ENCODE measurements at places on chromosomes 7 and 10.

DNA sequence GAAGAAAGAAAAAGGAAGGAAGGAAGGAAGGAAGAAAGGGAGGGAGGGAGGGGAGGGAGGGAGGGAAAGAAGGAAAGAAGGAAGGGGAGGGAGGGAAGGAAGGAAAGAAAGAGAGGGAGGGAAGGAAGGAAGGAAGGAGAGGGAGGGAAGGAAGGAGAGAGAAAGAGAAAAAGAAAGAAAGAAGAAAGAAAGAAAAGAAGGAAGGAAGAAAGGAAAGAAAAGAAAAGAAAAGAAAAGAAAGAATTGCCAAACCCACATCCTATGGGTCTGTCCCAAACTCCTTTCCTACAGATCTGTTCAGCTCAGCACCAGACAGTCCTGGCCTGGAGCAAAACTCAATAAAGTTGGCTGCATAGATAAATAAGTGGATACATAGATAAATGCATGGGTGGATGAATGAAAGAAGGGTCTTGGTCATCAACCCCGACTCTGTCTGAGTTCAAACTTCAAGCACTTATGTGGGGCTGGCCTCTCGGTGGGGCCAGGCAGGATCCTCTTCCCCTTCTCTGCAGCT, 17.2 kb upstream of the TLX1 start:
- no peak for DNase-seq

GRCh38 chr7:36747280-36748016, 23.2 kb upstream of the AOAH start:
- DNase-seq, result no peak

DNA sequence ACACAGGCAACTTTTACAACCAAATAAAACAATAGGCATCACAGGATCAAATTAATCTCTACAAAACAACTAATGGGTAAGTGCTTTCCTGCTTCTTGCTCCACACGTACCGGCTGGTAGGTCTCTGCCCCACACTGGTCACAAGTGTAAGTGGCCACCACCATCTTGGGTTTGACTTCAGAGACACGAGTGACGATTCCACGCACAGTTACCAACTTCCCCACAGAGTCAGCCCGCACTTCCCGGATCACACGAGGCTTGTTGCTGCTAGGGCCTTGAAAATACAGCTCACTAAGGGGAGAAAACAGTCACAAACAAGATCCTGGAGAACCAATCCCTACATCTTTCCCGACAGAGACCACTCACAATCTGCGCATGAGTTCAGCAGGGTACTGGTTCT, 2.3 kb downstream of the MCM7 start:
- no peak for DNase-seq

- no peak for DNase-seq
Measured at GRCh38 chr10:3750006-3750816, 34.8 kb downstream of the KLF6 start.

DNA sequence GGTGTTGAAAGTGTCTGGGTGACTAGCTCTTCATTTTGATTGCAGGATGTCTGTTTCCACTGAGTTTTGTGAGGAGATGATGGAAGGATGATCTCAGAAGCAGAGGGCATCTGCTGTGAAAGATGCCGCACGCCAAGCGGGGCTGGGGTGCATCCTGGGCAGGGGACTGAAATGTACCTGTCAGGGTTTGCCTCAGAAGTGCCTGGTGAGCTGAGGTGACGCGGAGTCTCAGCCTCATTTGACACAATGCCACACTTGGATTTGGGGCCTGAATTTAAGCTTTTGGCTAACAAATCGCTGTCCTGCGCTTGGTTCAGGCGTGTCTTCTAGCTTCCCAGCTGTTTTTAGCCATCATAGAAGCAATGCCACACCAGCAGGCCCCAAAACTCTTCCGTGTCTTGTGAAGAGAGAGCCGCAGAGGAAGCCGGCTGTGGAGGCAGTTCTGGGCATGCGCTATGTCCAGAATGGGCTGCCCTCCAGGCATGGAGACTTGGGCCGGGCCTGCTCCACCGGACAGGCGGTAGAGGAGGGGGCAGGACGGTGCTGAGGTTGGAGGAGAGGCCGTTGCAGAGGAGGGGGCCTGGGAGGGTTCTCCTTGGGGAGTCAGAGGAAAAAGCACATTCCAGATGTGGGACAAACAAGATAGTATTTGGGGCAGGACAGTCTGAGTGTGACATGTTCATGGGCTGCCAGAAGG, 31.2 kb downstream of the WDR86 start:
- DNase-seq, result no peak

GRCh38 chr7:139718859-139719258, 58.9 kb downstream of the HIPK2 start:
- no peak for DNase-seq

- no peak for DNase-seq
Measured at GRCh38 chr7:25765110-25765655, 386.8 kb upstream of the NFE2L3 start.

DNA sequence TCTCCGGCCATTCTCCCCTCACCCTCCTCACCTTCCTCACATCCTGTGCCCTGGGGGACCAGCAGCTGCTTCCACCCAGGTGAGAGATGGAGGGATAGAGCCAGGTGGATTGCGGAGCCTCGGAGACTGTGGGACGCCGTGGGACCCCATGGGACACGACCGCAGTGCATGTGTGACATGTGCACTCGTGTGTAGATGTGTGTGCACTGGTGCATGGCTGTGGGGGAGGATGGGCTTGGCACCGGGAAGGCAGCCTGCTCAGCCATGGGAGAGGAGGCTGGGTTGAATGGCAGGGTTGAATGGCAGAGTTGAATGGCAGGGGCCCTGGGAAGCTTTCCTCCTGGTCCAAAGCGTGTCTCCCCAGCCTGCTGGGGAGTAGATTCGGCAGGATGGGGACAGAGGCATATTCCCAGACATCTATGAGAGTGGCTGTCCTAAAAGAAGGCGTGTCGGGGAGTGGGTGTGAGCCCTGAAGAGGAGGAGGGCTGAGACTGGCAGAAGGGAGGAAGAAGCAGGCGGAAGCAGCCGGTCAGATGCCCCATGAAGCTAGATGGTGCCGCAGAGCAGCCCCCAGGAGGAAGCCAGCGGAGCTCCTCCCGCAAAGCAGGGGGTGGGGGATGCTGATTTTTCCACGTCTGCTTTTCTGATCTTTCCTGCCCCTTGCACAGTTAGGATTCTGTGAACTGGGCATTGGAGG, 815 bp downstream of the GIMAP8 start:
- DNase-seq, result peak; percentile 27

GRCh38 chr10:100625816-100626215, 90.1 kb downstream of the HIF1AN start:
- no peak for DNase-seq

DNA sequence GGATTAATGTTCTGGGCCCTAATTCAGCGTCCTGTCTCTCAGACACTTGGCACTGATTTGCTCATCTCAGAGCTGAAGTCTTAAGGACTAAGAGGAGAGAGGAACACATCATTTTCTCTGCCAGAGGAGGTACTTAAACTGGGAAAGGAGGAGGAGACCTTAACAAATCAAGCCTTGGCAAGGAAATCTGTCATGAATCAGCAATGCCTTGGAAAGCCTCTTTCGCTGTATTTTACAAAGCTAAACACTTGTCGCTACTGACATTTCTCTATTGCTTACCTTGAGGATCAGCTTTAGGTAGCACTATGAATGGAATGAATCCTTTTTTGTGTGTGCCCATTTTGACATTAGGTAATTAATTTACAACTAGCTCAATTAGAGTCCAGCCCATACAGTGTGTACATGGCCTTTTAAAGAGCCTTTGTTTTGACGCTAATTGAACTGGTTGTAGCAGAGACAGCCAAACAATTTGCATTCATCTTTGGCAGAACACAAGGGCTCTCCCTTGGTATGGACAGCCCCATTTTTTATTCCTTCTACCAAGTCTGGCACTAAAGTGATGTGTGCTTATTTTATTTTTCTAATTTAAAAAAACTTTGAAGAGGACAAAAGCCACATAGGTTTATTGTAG, 37.4 kb downstream of the AUTS2 start:
- no peak for DNase-seq

DNA sequence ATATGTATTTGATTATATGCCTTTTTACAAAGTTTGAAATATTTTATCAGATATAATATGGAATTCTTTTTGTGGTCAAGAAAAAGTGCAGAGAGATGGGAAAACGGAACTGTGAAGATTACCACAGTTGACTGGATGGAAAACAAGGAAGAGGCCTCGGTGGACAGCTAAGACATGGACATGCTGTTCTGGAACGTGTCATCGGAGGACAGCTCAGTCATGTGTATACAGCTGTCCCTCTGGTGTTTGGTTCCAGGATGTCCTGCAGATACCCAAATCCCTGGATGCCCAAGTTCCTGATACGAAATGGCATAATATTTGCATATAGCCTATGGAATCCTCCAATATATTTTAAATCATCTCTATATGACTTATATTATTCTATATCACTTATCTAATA, 49.4 kb downstream of the TRIL start:
- DNase-seq, result no peak

- DNase-seq, result no peak
Measured at GRCh38 chr7:77258014-77258413, 58.4 kb upstream of the FGL2 start.

- DNase-seq, result no peak
Measured at GRCh38 chr10:1526436-1527055, 210.8 kb downstream of the ADARB2 start.

DNA sequence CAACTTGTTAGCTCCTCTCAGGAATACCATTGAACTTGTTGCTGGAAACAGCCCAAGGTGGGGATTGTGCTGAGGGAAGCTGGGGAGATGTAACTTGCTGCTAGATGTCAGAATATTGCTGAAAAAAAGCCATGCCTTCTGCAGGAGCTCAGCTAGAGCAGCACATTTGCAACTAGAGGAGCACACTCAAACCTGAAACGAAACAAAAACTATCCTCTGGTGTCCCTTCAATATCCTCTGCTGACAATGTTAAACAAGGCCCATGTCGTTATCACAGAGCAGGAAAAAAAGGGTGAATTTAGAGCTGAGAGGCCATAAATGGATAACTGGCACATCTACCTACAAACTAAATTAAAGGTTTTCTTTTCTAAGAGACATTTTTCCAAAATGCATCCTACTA, 53.7 kb upstream of the MACC1 start:
- DNase-seq, result no peak

GRCh38 chr10:12628964-12629766, 279.8 kb downstream of the CAMK1D start:
- no peak for DNase-seq

DNA sequence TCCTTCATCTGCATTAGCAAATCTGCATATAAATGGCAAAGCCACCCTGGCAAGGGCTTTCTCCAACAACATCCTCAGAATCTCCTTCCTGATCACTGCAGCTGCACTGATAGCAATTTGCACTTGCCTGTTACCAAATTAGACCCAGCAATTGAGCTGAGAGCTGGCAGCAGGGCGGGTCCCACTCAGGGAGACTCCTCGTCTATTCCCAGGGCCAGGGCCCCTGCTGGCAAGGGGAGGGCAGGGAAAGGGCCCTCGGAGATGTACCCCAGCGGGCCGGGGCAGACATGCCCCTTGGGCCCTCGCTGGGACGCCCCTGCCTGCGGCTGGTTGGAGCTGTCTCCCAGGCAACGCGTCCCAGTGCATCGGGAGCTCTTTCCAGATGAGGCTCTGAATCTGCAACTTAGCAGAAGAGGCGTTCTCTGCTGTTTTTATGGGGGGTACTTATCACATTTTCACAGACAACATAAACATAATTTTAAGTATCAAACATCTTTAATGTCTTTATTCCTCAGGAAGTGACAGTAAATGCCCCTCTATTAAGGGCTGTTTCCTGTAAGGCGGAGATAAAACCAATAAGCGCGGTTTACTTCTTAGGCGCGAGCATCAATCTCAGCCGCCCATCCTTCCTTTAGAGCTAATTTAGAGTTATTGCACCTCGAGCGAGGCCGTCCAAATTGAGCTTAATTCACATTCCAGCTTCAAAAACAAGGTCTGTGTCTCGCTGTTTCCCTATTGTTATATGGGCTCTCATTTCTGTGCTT, 249.0 kb upstream of the PPP2R2D start:
- no peak for DNase-seq

DNA sequence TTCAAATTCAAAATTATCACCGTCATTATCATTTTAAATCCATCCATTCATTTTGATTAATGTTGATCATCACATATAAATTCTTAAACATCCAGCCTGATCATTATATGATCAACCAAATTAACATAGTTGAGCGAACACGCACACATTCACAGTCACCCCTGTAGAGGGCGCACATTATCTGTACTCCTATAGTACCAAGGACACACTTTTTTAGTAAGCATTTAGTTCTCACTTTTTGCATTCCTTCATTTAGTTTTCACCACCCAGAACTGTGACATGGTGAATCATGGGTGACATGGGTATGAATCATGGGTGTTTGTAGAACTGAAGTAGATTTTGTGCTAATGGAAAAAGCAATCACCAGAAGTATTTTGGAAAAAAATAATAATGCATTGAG, 26.0 kb upstream of the ZNF735 start:
- no peak for DNase-seq

DNA sequence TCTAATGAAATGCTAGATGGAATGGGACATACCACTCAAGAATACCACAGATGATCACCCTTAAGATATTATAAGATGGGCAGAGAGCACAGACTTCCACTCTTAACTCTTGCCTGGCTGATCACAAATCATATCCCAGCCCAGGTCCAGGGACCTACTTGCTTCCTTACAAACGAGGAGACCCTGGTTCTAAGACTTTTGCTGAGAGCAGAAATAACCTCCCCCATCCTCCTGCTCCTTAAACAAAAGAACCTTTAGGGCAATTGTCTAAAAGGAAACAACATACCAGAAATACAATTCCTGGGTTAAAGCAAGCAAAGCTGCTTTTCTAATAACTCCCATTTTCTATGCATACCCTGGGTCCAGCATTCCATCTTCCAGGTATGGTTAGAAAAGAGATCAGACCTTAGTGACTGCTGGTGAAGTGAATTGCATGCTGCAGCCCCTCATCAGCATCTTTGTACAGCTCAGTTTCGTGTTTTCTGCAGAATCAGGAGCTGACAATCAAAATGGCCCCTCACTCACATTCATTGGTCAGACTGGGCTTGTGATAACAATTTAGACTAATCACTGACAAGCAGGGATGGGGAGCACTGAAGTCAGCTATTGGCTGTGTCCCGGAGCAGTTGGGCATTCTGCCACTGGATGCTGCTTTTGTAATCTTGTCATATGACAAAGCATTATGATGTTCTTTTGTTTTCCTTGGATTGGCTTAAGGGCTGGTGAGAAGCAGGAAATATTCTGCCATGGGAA, 14.6 kb downstream of the IFIT3 start:
- no peak for DNase-seq

DNA sequence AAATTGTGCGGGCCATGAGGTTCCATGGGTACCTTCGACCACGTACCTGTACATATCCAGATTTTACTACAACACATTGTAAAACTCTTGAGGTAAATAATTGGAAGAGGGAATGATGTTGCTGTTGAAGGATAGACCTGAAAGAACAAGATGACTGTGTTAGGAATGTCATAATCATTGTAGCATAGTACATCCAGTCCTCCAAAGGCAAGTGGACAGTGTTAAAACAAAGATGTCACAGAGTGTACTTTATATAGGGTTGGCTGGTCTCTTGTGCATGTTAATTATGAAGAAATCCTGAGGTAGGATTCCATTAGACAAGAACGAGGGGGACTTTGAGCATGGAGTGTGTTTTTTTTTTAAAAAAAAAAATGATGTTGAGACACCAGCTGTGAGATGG, 30.4 kb downstream of the VWC2 start:
- no peak for DNase-seq

GRCh38 chr7:55066938-55067337, 48.1 kb downstream of the EGFR start:
- DNase-seq, result no peak

GRCh38 chr7:80977751-80978150, 58.9 kb upstream of the SEMA3C start:
- no peak for DNase-seq

- no peak for DNase-seq
Measured at GRCh38 chr7:28078036-28078901, 102.3 kb downstream of the JAZF1 start.
